Endothelial cell of umbilical vein (primary cell): ENCODE measurements at places on chromosomes 13 and 19. TPM values are rescaled to one million over a fixed set of nuclear protein-coding genes. Genes with fewer than 3 reads are reported as not detected.

DNA sequence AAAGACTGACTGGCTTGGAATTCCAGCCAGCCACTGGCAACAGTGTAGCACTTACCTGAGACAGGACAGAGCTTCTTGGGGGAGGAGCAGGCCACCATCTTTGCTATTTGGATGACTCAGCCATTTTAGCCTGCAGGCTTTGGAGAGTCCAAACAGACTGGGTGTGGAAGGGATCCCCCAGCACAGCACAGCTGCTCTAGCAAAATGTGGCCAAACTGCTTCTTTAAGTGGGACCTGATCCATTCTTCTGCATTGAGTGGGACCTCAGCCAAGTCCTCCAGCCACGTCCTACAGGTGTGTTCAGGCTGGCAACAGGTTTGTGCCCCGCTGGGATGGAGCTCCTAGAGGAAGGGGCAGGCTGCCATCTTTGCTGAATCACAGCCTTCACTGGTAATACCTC, 80.0 kb downstream of the NDFIP2 start:
- H3K36me3 ChIP-seq = no peaks in the 10 kb centered on the region
- H3K27ac ChIP-seq = no peak overlapping the region
- H3K4me1 ChIP-seq = no peaks in the 10 kb centered on the region

DNA sequence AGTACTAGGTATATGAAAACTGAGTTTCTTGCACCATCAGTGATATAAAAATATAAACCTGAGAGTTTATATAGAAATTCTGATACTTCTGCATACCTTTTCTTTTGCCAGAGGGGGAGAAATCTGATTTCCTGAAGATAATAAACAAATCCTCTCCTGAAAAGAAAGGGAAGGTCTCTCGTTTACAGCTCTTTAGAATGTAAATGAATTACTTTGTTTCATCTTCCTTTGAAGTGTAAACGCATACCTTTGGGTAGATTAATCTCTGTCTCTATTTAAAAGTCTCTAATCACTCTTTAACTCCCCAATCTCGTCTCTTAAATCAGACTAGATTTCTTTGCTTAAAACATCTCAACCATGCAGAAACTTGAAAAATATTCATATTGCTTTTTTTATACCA, 1092.9 kb downstream of the SLITRK5 start:
- H3K4me1 ChIP-seq = no peaks in the 10 kb centered on the region
- no peaks in the 10 kb centered on the region for H3K36me3 ChIP-seq
- no peak overlapping the region for H3K4me3 ChIP-seq
- no peak overlapping the region for H3K27ac ChIP-seq
- H3K27me3 ChIP-seq = no peaks in the 10 kb centered on the region

DNA sequence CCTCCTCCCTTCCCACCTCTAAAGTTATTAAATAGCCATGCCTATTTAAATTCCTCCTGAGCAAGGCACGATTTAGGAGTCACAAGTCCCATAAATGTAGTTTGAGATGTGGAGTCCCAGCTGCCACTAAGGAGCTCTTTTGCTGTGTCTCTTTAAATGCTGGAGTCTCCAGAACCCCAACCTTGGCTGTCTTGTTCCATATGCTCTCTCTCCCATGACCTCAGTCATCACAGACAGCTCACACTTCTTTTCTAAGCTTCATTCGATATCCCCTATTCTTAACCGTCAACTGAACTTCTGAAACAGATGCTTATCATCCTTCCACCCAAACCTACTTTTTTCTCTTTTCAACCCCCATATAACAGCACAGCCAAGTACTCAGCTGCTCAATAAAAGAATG, 197.1 kb downstream of the VWA8 start:
- no peaks in the 10 kb centered on the region for H3K27me3 ChIP-seq
- H3K4me1 ChIP-seq = peaks cover 8% of the 10 kb centered on the region
- no peak overlapping the region for H3K27ac ChIP-seq
- no peak overlapping the region for H3K4me3 ChIP-seq
- no peak for DNase-seq

The FUT6 gene
- total RNA-seq = not detected in 2 replicates

The PET100 gene
- 162 and 172 TPM in 2 replicates for total RNA-seq

DNA sequence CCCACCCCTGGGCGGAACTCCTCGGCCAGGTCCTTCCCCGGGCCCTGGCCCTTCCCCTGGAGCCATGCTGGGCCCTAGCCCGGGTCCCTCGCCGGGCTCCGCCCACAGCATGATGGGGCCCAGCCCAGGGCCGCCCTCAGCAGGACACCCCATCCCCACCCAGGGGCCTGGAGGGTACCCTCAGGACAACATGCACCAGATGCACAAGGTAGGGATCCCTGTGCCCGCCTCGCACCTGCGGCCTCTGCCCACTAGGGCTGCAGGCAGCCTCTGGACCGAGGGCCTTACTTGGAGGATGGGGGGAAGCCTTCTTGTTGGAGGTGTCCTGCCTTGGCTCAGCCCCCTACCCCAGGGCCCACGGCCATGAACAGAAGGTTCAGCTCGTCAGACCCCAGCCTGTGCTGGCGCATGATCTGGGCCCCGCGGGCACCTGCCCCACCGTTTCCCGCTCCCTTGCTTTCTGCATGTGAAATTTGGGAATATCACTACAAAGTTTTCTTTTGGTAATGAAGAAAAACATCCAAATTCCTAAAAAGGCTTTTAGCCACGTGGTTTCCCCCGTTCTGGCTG, 23.4 kb downstream of the SMARCA4 start:
- H3K4me1 ChIP-seq = no peaks in the 10 kb centered on the region
- DNase-seq = no peak
- H3K36me3 ChIP-seq = peaks cover 11% of the 10 kb centered on the region
- no peaks in the 10 kb centered on the region for H3K27me3 ChIP-seq
- no peak overlapping the region for H3K27ac ChIP-seq
- H3K4me3 ChIP-seq = no peak overlapping the region

DNA sequence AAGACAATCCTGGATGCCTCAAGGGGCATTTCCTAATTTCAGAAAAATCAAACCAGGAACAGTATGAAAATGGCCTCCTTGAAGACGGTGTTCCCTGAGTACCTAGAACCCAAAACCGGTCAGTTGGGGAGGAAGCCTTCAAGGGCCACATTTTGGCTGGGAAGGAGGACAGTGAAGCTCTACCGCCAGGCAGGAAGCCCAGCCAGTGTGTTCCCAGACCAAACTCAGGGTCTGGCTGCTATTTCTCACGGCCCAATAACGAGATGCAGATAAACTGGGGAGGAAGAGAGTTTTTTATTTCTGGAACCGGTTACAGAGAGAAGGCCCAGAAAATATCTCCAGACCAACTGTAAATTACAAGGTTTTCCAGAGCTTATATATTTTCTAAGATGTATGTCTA, 24.3 kb upstream of the CEACAM21 start:
- H3K27me3 ChIP-seq = no peaks in the 10 kb centered on the region
- DNase-seq = no peak
- no peak overlapping the region for H3K4me3 ChIP-seq
- H3K4me1 ChIP-seq = peaks cover 37% of the 10 kb centered on the region
- H3K36me3 ChIP-seq = no peaks in the 10 kb centered on the region
- no peak overlapping the region for H3K27ac ChIP-seq

The APOC1 gene
- 5.0 and 11.4 TPM in 2 replicates for total RNA-seq

DNA sequence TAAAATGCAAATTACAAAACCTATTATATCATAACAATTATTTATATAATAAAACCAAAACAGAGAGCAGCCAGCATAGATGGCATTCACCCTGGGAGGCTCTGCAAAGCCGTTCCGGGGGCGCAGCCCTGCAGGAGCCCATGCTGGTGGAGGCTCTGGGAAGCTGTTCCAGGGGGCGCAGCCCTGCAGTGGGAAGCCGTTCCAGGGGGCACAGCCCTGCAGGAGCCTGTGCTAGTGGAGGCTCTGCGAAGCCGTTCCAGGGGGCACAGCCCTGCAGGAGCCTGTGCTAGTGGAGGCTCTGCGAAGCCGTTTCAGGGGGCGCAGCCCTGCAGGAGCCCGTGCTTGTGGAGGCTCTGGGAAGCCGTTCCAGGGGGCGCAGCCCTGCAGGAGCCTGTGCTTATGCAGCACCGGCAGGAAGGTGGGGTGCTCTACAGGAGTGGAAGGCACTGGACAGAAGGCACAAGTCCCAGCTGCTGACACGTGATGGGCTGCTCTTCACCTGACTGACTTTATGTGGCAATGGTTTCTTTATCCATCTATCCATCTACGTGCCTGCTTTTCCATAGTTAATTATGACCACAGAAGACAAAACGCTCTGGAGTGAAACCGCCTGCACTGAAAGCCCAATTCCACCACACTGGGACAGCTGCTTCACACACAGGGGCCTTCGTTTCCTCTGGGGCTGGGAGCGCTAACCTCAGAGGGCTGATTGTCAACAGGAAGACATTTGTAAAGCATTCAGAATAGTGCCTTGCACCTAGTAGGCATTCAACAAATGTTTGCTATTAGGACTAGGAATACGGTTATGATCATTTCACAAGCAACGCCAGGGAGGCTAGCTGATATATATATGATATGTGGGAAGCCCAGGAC, 23.7 kb downstream of the PCID2 start:
- H3K4me3 ChIP-seq = no peak overlapping the region
- peaks cover 20% of the 10 kb centered on the region for H3K36me3 ChIP-seq
- peaks cover 43% of the 10 kb centered on the region for H3K4me1 ChIP-seq
- no peaks in the 10 kb centered on the region for H3K27me3 ChIP-seq
- DNase-seq = no peak

GRCh38 chr19:46959894-46960556, 59.6 kb upstream of the NPAS1 start:
- H3K4me1 ChIP-seq = peaks cover 25% of the 10 kb centered on the region
- no peak overlapping the region for H3K4me3 ChIP-seq
- H3K36me3 ChIP-seq = no peaks in the 10 kb centered on the region
- DNase-seq = no peak
- H3K27ac ChIP-seq = no peak overlapping the region

The CGB8 gene
- total RNA-seq = not detected in 2 replicates

The DNM2 gene
- total RNA-seq = 164 and 175 TPM in 2 replicates

- no peak overlapping the region for H3K4me3 ChIP-seq
- peaks cover 5% of the 10 kb centered on the region for H3K4me1 ChIP-seq
- DNase-seq = no peak
- no peaks in the 10 kb centered on the region for H3K36me3 ChIP-seq
- H3K27me3 ChIP-seq = no peaks in the 10 kb centered on the region
- no peak overlapping the region for H3K27ac ChIP-seq
These were observed 15.3 kb upstream of the ADPRHL1 start for GRCh38 chr13:113468472-113469201.
